ENCODE measurements at places on chromosomes 16 and 17.

DNA sequence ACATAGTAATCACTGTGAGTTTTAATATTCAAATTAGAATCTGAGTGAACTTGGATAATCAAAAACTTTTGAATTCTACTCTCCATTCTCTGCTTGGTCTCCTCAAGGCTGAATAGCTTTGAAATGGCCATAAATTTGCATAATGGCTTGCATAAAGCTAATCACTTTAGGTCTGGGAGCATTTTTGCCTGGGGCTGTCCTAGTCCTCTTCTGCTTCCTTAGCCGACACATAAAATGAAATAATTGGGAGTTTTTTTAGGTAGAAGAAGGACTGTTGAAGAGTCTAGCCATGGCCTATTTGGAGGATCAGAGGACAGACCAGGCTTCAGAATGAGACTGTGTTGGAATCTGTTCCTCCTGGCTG lies 91.4 kb upstream of the EEF2KMT start:
- no peak for DNase-seq

DNA sequence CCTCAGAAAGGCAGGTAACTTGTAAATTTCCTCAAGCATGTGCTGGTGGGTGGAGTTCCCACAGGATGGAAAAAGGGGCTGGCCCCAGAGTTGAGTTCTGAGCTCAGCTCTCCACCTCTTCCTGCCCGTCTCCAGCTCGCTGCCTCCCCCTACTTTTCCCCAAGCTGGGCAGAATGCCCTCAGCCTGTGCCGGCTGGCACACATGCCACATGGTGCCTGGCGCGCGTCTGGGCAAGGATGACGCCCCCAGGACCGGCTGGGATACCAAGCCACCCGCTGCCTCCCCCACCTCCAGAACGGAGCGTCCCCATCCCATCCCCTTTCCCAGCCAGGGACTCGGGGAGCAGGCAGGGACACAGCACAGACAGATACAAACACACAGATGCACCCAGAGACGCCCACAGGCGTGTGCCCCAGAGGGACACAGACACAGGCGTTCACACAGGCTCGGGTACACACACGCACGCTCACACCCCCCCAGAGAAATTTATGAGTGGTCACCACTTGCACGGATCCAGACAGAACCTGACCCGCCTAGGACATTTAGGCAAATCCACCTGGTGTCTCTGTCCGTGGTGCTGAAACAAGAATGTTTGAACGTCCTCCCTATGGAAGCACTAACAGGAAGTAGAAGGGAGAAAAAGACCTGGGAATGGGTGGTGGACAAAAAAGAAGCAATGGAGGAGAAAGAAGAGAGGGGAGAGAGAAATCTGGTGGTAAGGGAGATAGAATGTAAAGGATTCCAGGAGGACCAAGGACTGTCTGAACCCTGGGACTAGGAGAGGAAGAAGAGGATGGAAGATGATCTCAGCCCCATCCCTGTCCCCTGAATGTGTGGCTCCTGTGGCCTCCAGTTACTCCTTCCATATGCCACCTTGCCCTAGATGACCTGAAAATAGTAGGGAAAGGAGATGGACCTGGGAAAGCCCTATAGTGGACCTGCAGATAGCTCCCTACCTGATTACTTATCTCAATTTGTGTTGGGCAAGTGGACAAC lies 15.5 kb downstream of the NEUROD2 start:
- peak; percentile 87 for DNase-seq

DNA sequence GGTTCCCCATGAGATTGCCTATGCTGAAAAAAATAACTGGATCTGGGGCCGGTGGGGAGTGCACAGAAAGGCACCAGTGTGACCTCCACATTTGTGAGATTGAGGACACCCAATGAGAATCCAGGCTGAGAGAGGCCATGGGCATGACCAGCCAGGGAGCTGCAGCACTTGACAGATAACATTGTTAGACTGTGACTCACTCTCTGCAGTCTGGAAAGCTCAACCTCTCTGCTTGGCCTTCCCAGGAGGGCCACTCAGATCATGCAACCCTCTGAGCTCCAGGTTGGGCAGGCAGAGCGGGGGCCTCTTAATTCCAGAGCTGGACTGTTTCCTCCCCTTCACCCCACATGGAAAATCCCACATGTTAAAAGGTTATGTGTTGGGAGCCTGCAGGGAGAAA lies 30.1 kb downstream of the FZD2 start:
- no peak for DNase-seq

- no peak for DNase-seq
Measured at GRCh38 chr16:20755238-20755637, 8.6 kb upstream of the ACSM3 start.

GRCh38 chr16:59971264-59971663 lies 1237.1 kb upstream of the GOT2 start:
- DNase-seq = no peak
